Cortex of kidney (tissue), 1 donor: ENCODE measurements at places on chromosomes 12 and 14.

DNA sequence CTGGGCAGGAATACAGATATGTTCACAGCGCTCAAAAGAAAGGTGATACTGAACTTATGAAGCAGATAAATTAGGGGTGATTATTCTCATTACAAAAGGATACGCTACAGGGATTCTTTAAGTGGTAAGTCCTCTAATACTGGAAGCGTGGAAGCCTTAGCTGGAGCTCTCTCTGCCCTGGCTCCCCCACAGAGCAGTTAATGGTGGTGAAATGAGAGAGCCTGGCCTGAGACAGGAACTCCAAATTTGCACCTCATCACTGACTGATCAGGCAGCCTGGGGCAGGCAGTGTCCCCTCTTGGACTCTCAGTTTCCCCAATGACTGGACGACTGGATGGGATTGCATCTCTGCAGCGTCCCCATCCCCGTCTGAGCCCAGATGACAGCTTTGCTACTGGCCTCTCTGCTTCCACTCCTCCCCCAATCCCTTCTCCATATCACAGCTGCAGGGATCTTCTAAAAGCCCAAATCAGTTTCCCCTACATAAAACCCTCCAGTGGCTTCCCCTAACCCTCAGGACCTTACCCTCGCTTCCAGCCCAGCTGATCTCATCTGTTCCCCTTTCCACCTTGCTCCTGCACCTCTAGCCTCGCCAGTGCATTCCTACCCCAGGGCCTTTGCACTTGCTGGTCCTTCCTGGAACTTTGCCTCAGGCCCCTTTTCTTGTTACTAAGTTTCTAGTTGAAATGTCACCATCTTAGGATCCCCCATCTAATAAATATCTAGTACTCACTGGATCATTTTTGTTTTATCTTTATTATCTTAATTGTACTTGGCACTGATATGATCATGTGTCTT lies 171.7 kb upstream of the LHX5 start:
- DNase-seq, result no peak

DNA sequence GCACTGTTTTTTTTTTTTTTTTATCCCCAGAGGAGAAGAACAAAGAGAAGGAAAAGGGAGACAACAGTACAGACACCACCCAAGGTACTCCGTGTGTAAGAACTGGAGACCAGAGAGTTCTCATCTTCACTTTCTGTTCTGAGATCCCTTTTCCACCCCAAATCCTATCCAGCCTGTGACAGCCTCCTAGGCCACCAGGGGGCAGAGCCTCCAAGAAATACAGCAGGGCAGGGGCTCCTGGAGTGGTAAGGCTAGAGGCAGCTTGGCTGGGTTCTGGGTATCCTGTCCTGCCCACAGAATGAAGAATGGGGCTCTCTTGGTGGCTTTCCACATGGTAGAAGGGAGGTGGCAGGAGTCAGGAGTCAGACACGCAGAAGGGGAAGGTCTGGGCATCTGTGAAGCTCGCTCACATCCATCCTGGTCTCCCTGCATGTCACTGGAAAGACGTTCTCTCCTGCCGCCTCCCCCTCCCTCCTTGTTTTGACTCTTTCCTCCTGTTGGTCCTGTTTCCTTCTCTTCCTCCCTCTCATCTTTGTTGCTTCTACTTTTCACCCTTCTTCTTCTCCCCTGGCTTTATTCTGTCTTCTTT lies 12.0 kb downstream of the CLSTN3 start:
- DNase-seq, result no peak

DNA sequence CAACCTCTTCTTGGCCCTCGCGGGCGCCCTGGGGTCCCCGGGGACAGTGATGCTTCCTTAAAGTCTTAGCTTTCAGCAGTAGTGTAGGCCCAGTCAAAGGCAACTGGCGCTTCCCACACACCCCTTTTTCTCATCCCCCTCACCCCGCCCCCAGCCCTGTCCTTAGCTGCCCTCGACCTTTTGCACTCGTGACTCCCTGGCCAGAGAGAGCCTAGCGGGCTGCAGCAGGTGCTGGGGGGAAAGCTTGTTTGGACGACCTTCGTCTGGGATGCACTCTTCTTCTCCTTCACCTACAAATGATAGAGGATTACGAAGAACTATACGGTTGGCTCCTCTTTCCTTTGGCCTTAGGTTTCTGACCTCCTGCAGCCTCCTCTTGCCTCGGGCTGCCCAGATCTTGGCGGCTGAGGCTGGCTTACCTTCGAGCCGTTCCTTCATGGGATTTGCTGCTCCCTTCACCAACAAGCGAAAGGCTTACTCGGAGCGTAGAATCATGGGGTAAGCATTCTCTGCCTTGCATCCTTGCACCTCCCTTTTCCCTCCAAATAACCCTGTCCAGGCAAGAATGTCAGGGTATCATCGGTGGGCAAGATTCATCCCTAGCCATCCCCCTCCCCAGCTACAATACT lies 815 bp downstream of the COQ10A start:
- no peak for DNase-seq

GRCh38 chr12:80161612-80162011 lies 62.3 kb downstream of the OTOGL start:
- DNase-seq, result no peak

DNA sequence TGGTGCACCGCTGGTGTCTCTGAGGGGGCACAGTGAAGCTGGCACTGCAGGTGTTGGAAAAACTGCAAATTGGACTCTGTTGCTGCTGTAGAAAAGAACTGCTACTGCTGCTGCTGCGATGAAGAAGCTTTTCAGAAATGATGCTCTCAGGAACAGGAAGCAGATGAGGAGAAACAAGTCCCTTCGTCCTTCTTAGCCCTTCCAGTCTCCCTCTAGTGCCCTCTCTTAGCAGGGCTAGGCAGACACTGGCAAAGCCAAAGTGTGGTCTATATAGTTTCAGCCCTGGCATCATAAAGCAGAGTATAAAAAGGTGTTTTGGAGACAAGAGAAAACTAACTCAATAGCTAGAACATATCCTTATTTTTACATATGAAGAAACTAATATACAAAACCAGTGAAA lies 174.5 kb downstream of the MYRFL start:
- DNase-seq, result no peak

GRCh38 chr12:23830210-23830609 lies 119.3 kb downstream of the SOX5 start:
- DNase-seq, result no peak

DNA sequence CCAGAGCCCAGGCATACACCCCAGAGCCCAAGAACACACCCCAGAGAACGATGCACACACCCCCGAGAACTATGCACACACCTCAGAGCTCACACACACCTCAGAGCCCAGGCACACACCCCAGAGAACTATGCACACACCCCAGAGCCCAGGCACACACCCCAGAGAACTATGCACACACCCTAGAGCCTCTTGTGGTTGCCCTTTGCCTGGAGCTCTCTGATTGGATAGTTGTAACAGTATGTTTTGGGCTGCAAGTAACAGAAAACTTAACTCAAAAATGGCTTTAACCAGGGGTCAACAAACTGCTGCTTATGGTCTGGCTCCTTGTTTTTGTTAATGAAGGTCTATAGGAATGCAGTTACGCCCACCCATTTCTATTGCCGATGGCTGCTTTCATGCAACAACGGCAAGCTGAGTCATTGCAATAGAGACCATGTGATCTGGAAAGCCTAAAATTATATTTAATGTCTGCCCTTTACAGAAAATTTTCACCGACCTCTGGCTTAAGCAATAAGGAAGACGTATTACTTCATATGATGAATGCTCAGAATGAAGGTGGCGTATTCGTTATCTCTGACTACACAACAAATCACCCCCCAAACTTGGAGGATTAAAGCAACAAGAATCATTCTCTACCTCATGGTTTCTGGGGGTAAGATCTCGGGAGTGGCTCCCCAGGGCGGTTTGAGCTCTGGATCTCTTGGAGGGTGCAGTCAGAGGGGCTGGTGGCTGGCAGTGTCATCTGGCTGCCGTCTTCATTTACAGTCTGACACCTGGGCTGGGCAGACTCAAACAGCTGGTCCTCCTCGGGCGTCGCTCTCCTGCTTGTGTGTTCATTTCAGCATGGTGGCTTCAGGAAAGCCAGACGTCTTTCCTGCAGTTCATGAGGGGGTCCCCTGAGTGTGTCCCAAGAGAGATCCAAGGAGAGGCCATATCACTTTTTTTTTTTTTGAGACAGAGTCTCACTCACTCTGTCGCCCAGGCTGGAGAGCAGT lies 66.3 kb upstream of the NCOR2 start:
- no peak for DNase-seq

DNA sequence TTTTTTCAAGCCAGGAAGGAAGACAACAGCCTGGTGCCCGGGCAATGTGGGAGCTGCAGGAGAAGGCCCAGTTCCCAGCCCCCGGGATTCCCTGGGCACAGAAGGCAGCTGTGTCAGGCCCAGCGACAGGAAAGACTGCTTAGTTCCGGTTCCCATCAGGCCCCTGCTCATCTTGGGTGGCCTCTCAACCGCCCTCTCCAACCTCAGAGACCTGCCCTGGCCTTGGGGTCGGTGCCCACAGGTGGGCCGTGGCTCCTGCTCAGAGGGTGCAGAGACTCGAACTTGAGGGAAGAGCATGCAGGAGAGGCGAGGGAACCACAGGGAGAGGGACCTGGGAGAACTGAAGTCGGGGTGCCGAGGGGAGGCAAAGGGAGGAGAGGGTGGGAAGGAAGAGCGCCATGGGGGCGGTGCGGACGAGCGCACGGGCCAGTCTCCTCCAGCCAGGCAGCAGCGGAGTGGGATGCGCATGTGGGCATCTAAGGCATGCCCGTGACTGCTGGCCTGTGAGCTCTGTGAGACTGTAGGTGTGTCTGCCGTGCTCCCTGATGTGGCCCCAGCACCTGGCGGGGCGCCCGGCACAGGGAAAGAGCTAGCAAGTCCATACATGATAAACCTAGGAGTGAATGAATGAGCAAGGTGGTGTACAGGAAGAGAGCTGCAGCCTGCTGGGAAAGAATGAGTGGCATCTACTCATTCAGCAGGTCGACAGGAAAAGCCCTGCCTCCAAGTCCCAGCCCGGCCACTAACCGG lies 42.7 kb downstream of the SSH1 start:
- DNase-seq, result no peak

DNA sequence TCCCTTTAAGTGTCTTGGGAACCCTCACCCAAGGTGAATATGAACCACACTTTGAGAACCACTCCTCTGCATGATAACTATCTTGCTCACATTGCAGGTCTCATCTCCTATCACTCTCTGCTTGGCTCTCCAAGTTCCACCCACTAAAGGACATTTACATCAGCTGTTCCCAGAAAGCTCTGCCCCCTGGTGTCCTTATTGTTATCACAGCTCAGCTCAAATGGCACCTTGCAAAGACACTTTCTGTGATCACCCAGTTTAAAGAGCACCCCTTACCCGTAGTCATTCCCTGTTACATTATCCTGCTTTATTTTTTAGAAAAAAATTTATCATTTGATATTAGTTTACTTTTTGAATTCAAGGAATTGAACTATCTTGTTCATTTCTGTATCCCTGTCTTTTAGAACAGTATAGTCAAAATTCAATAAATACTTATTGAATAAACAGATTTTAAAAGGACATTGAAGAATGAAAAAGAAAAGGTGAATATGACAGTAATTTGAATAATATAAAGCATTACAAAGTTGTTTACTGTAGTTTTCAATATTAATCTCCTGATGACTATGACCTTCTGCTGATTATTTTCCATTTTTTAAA lies 20.5 kb upstream of the GUCY2C start:
- no peak for DNase-seq

- no peak for DNase-seq
These were observed 154.6 kb upstream of the MYL2 start for GRCh38 chr12:111074965-111075364.

- no peak for DNase-seq
These were observed 178.6 kb downstream of the BCAT1 start for GRCh38 chr12:24770334-24770733.

DNA sequence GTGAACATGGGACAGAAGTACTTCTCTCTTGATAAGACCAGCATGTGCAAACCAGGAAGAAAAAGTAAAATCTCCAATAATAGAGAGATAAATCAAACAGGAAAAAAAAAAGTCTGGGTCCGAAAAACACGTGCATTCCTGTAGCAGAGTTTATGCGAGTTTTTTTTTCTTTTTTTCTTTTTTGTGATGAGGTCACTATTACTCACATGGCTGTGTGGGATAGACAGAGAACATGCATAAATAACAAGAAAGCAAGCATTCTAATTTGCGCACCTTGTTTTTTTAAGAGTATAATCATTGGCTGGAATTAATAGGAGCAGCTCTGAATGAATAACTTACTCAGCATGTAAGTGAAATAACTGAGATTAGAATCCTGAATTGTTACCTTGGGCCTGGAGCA lies 91.9 kb upstream of the CPM start:
- DNase-seq, result no peak

DNA sequence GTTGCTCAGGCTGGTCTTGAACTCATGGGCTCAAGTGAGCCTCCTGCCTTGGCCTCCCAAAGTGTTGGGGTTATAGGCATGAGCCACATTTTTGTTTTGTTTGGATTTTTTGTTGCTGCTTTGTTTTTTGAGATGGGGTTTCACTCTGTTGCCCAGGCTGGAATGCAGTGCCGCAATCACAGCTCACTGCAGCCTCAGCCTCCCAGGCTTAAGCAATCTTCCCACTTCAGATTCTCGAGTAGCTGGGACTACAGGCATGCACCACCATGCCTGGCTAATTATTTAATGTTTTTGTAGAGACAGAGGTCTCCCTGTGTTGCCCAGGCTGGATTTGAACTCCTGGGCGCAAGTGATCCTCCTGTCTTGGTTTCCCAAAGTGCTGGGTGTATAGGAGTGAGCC lies 5.7 kb upstream of the PLEK2 start:
- no peak for DNase-seq

DNA sequence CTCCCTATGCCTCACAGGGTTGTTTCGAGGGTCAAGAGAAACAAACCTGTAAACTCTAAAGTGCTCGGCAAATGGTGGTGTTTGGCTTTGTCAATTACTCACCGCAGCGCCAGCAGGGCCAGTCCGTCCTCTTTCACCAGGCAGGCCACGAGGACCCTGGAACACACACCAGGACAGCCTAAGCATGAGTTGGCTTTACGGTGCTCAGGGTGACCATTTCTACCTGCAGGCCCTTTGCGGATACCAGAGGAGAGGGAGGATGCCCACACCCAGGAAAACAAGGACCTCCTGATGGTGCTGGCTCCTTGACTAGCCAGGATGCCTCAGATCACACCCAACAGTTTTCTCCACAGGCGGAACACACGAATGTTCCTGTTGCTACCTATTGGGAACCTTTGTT lies 11.5 kb downstream of the COL2A1 start:
- no peak for DNase-seq

- no peak for DNase-seq
These were observed 31.1 kb downstream of the BEGAIN start for GRCh38 chr14:100556140-100556475.

GRCh38 chr12:113325916-113326315 lies 9.0 kb downstream of the SLC8B1 start:
- no peak for DNase-seq

DNA sequence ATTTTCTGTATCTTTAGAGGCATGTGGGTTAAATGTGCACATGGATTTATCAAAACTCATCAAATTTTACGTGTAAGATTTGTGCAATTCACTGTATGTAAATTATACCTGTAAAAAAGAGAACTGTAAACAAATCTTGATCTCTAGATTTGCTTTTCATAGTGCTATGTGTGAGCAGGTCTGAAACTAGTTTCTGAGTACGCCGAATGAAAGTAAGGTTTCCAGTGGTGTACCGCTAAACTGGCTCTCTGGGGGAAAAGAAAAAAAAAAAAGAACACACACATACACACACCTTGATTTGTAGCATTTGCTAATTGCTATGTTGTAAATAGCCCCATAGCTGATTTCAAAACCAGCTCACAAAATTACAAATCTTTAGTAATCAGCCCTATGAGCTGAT lies 8.6 kb upstream of the SLC41A2 start:
- no peak for DNase-seq
